ENCODE measurements at places on chromosomes 16 and 17.

GRCh38 chr16:15949210-15950160 lies at the start of gene ABCC1:
TSS of gene ABCC1 (plus strand) at chr16:15949616. CDS start at chr16:15949752, 136 bp downstream.
- DNase-seq: peak; percentile 74

DNA sequence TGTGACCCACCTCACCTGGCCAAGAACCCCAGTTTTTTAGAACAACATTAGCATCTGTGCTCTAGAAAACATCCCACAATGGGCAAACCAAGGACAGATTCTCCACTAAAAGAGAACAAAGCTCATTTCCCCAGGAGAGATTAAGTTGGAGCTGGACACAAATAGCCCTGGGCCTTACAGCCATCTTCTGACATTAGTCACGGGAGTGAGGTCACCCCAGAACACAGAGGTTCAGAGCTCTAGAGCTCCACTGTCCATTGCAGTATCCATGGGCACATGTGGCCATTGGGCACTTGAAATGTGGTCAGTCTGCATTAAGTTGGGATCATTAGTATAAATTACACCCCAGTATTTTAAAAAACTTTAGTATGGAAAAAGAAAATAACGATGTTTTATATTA lies 47.6 kb upstream of the RBBP6 start:
- DNase-seq: no peak

GRCh38 chr16:84084570-84085270 lies 32.0 kb downstream of the MBTPS1 start:
- DNase-seq: peak; percentile 79

DNA sequence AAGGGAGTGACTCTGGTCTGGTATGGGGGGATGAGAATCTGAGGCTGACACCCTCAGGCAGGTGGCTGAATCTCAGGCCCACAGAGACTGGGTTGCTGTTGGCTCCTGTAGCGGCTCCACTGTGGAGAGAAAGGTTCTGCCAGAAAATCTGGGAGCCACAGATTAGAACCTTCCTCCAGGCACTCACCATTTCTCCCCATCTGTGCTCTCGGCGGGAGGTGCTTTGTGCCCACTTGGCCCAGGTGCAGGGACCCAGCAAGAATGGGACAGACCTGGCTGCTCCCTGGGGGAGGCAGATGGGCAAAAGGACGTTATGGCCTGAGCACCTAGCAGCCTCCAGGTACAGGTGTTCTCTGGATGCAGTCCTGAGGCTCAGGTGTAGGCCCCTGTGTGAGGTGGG lies 20.1 kb downstream of the RAB11FIP3 start:
- DNase-seq: no peak

DNA sequence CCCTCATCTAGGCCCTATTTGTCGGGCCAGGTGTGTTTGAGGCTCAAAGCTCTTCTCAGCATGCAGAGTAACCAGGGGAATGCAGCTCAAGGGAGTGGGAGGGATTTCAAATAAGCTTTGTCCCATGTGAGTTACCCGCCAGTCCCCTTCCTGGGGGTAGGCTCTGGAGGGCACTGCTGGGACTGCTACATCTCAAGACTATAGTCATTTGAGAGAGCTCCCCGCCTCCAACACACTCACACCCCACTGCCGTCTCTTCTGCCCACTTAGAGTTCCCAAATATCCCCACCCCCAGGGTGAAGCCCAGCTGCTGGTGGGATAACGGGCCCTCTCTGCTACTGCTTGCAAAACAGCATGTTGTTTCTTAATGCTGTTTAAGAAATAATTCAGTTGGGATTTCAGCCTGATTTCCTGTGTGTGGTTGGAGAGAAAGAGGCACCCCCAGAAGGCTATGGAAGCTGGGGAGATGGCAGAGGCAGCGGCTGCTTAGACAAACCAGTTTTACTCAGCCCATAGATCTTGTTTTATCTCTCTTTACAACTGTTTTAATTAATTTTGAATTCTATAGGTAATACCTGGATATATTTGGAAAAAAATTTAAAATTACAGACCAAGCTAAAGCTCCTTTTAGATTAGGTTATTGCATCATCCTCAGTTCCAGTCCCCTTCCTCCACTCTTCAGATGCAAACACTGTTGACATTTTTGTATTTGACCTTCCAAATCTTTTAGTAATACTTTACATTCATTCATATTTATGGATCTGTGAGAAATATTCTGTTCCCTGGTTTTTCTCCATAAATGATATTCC lies 4.1 kb upstream of the MPO start:
- DNase-seq: no peak

DNA sequence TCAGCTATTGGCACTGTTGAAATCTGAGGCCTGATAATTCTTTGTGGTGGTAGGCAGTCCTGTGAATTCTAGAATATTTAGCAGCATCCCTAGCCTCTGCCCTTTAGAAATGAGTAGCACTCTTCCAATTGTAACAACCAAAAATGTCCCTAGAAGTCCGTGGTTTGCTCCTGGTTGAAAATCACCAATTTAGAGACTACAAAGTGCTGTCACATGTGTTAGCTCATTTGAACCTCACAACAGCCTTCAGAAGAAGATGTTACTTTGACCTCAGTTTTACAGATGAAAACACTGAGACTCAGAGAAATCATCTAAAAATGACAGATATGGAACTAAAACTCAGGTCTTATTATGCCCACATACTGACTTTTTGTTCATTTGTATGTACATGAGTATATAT lies 103.2 kb downstream of the TANC2 start:
- no peak for DNase-seq

DNA sequence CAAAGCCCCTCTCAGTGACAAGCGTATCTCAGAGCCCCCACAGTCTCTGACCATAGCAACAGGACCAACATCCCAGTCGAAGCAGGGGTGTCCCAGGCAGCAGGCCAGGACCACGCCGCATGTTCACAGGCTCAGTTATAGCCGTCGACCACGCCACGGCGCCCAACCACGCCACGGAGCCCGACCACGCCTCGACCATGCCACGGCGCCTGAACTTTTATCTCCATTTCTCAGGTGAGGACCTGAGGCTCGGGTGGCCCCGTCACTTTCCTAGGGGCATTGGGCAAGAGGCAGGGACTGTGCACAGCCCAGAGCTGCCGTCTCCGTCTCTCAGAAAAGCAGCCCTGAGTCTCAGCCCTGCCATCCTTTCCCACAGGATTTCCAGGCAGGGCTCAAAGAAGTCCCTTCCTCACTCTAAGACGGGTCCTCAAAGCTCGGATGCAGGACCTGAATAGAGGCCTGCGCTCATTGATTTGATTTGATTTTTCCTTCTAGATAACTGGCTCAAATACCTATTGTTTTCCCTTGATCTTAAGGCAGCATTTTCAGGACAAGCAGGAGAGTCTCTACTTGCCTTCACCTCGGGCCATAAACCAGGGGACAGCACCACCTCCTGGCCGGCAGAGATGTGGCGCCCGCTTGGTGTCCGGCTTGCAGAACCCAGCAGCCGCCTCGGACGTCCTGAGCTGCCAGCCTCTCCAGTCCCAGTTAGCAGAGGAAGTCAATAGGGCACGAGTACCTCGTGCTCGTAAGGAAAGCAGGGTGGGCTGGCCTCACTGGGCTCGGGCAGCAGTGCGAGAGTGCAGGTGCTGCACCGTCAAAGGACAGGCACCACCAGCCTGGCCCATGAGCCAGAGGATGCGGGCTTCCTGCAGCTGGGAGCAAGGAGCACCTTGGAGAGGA lies 38.8 kb downstream of the C16orf95 start:
- DNase-seq: peak; percentile 28

- DNase-seq: no peak
These were observed 12.9 kb upstream of the ODF4 start for GRCh38 chr17:8326511-8327302.

All from CD8-positive, alpha-beta T cell (primary cell).